ENCODE measurements at places on chromosomes 4 and X.

GRCh38 chr4:94695384-94695783 lies 62.4 kb upstream of the BMPR1B start:
- DNase-seq = no peak

- peak; percentile 68 for DNase-seq
Observed at GRCh38 chr4:151195801-151196200, 81.2 kb upstream of the PRSS48 start.

- DNase-seq = no peak
Observed at GRCh38 chr4:112418092-112418491, 97.9 kb downstream of the NEUROG2 start.

GRCh38 chrX:7143941-7144525 lies 3.5 kb upstream of the STS start:
- no peak for DNase-seq

GRCh38 chrX:113392355-113392754 lies 551.7 kb upstream of the AMOT start:
- DNase-seq = no peak

DNA sequence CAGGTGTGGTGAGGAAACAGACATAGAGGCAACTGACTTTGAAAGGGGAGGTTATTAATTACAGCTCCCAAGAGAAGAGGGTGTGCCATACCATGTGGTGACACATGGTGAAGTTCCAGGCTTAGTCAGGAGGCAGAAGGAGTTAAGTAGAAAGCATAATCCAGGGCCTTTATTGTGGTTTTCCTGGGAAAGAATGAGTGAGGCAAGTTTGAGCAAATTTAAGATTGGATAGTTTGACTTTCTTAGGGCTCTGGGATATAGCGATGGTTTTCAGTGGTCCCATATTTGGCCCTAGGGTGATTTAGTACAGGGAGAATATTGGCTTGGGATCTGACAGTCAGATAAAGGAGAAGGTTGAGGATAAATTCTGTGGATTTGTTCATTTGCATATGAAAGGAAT lies 495.9 kb upstream of the FSTL5 start:
- DNase-seq = no peak

GRCh38 chr4:157280673-157281072 lies 60.1 kb downstream of the GRIA2 start:
- DNase-seq = no peak

DNA sequence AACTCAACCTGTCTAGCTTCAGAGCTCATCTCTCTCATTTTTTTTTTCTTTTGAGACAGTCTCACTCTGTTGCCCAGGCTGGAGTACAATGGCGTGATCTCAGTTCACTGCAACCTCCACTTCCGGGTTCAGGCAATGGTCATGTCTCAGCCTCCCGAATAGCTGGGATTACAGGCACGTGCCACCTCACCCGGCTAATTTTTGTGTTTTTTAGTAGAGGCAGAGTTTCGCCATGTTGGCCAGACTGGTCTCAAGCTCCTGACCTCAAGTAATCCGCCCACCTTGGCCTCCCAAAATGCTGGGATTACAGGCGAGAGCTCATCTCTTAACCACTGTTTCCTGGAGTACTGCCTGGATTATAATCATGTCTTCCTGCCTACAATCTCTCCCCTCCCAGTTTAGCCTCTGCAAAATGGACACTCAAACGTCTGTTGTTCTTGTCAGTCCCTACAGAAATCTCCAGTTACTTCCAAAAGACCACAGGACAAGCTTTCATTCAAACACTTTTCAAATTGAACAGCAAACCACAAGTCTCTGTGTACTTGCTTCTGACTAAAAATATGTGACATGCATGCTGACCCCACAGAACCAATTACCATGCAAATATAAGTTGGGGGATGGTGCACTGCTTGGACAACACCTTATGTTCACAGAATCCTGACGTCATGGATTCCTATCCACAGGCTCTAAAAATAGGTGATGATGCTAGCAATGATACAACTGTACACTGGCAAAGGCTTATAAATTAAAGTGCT lies 137.2 kb downstream of the SH3KBP1 start:
- peak; percentile 42 for DNase-seq

DNA sequence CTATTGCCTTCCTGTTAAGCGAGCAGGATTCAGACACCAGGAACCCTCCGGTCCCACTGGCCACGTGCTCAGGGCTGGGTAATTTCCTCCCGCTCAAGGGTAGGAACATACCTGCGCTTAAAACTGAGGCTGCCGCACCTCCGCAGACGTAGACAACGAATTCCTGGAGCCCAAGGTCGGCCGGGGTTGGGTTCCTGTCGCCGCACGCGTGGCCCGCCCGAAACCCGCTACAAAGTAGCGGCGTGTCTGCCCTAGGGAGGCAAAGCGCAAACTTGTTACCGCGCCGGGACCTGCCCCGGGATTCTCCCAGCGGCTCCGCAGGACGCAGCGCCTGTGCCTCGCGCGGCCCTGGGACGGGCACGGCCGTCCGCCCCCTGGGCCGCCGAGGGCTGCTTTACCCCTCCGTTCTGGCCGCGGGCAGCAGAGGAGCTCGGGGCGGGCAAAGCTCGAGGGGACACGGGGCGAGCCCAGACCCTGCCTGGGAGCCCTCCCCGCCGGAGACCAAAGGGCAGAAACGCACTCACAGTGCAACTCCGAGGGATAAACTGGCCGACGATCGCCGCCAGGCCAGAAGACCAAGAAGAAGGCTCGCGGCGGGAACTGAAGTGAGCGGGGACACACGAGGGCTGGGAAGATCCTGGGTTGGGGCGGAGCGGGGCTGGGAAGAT lies at the start of gene ERVMER34-1:
ERVMER34-1 (minus strand) TSS at position 607 of the 668 bp plus-strand sequence. CDS start 5,905 bp downstream, outside the sequence.
- no peak for DNase-seq

- peak; percentile 47 for DNase-seq
Observed at GRCh38 chr4:183638436-183638835, 20.5 kb downstream of the RWDD4 start.

DNA sequence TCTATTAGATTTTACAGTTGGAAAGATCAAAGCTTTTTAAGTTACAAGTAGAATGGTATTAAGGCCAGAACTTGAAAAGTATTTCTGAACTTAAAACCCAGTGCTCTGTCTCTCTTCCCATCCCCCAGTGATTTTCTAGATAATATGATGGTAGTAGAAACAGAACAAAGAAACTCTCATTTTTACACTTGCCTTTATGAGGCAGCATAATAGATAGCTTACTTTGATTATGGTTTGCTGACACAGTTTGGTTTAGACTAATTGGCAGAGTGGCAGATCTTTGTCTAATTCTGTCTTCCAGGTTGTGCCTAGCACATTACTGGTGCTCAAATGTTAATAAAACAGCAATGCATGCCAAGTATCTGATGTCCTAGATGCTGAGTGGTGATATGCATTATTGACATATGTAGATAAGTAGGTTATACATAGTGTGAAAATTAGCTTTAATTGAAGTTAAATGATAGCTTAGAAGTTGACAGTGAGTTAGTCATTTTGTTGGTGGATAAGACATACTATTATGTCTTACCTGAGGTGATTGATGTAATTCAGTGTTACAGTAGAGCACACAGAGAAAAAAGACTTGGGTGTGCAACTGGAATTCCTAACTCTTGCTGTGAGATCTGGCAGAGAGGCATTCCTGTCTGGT lies 4.3 kb upstream of the RAPGEF2 start:
- DNase-seq = no peak

DNA sequence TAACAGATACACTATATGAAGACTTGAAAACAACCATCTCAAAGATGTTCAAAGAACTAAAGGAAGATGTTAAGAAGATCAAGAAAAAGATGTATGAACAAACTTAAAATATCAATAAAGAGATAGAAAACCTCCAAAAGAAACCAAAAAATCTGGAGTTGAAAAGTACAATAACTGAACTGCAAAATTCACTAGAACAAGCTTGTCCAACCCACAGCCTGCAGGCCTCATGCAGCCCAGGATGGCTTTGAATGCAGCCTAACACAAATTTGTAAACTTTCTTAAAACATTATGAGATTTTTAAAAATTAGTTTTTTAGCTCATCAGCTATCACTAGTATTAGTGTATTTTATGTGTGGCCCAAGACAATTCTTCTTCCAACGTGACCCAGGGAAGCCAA lies 77.0 kb upstream of the DCTD start:
- no peak for DNase-seq

GRCh38 chrX:133185938-133186337 lies 32.2 kb downstream of the TFDP3 start:
- DNase-seq = no peak

- DNase-seq = no peak
Observed at GRCh38 chr4:173517781-173518424, 12.1 kb downstream of the HAND2 start.

Measured in choroid plexus epithelial cell (primary cell).